Aorta (tissue), 5 donors: ENCODE measurements at places on chromosomes 4 and X.

GRCh38 chr4:4362991-4363697 is 23.8 kb upstream of the NSG1 start:
- no peaks in the 10 kb centered on the region for H3K36me3 ChIP-seq
- no peak for DNase-seq
- no peaks in the 10 kb centered on the region for H3K4me1 ChIP-seq
- H3K27me3 ChIP-seq = no peaks in the 10 kb centered on the region
- H3K4me3 ChIP-seq = no peak overlapping the region
- no peak overlapping the region for H3K27ac ChIP-seq

DNA sequence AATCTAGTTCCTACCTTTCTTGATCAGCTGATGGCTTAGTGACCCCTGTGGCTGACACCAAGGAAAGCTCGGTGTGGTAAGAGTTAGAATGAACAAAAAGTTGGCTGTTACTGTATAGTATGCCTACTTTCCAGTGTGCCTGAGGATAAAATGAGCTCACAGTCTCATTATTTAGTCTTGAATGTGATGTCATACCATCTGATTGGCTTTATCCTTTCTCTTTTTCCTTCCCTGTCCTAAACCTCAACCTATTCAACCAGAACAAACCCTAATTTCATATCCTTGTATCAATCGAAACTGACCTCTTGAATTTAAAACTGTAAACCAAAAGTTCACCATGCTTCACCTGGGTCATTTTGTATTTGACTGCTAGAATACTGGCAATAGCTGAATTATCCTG is 156.4 kb downstream of the PPARGC1A start:
- H3K4me3 ChIP-seq = no peak overlapping the region
- H3K27me3 ChIP-seq = no peaks in the 10 kb centered on the region
- no peak overlapping the region for H3K27ac ChIP-seq
- H3K4me1 ChIP-seq = no peaks in the 10 kb centered on the region
- DNase-seq = no peak

- H3K36me3 ChIP-seq = no peaks in the 10 kb centered on the region
- no peak overlapping the region for H3K27ac ChIP-seq
- H3K4me3 ChIP-seq = no peak overlapping the region
- H3K27me3 ChIP-seq = no peaks in the 10 kb centered on the region
- DNase-seq = no peak
These were observed 1.1 kb upstream of the GNPDA2 start for GRCh38 chr4:44727471-44727870.

- no peaks in the 10 kb centered on the region for H3K4me1 ChIP-seq
- H3K27ac ChIP-seq = no peak overlapping the region
- H3K4me3 ChIP-seq = no peak overlapping the region
- DNase-seq = no peak
- no peaks in the 10 kb centered on the region for H3K27me3 ChIP-seq
- H3K36me3 ChIP-seq = no peaks in the 10 kb centered on the region
These were observed 409.8 kb upstream of the FRG1 start for GRCh38 chr4:189530848-189531247.

DNA sequence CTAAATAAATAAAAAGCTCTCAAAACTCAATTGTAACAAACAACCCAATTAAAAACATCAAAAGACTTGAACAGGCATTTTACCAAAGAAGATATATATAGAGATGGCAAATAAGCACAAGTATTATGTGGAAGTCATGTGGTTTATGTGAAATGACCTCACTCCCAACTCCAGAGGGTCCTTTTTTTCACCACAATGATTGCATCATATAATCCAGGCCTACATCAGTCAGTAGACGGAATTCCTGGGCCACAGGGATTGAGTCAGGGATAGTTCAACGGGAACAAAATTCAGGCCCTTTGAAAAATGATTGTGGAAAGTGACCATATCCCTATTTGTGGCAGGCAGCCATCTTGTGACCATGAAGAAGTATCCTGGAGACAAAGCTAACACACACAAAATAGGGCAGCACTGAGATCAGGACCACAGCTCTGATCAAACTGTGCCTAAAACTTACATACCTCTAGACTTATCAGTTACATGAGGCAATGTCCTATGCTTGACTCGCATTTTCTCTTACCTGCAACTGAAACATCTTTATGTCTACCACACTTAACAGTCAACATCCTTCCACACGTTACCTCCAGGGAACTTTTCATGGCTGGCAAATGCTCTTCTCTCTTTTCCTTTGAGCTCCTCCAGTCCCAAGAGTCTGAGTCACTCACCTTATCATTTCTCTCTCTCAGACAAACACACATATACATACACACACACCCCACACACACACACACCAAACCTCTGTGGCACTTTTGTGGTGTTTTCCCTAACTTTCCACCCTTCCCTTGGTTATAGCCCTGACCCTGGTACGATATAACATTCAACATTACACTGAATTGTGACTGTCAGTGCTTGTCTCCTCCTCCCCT is 113.5 kb downstream of the PHF8 start:
- H3K4me1 ChIP-seq = no peaks in the 10 kb centered on the region
- DNase-seq = no peak
- H3K36me3 ChIP-seq = no peaks in the 10 kb centered on the region
- H3K4me3 ChIP-seq = no peak overlapping the region
